ENCODE measurements at places on chromosomes 2 and 18.

DNA sequence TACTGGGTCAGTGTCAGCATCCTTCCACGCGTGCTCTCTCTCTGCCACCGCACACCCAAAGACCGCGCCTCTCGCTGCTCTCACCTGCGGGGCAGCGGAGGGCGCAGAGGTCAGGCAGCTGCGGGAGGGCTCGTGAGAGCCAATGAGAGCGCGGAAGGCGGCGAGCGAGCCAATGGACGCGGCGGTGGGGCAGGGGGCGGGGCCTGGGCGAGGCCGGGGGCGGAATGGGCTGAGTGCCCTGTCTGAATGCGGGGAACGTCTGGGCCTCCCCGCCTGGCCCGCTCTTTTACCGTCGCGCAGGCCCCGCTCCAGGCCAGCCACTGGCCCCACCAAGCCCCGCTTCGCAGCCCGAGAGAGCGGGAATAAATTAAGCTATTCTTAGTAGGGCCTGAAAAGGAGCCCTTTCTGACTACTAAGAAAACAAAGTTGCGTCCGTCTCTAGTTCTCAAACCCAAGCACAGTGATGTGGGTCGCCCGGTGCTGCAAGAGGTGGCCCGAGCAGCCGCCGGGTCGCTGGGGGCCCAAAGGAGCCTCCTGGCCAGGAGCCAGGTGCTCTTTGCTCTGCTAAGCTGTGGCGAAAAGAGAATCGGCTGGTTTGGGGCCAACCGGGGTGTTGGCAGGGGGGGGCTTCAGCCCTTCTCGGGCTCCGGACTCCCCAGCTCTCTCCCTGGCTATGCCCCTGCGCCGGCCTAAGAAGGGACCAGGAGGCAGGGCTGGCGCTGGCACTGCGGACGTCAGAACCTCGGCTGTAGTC lies 81.1 kb upstream of the GLI2 start:
- no peak for DNase-seq

DNA sequence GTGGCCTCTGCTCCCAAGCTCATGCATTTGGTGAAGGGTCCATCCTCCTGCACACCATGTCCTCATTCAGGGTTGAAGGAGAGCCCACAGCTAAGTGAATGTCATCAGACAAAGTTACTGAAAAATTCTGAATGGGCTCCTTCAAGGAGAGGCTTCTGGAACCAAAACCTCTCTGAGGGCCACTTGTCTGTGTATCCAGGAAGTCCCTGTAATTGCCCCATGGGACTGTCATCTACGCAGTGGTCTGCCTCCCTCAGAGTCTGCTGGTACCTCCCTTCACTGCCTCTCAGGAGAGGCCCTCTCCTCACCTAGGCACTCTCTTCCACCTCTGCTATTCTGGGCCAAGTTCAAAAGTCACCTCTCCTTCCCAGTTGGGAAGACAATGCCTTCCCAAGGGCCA lies 68.0 kb downstream of the SLC4A5 start:
- no peak for DNase-seq

- no peak for DNase-seq
Measured at GRCh38 chr2:58354230-58354629, 113.1 kb upstream of the FANCL start.

GRCh38 chr2:59575191-59575590 lies 978.3 kb downstream of the BCL11A start:
- DNase-seq, result no peak
